Activated T-helper 2 cell treated with anti-CD3 and anti-CD28 coated beads, Interferon-gamma antibody, Interleukin-2, Interleukin-4, amounts not matched to agents 10 μg/mL and 5 μg/mL and 100 μg/mL, durations not matched to agents 14 hours and 24 hours and 36 hours (primary cell): ENCODE measurements at places on chromosomes 2 and 18.

- DNase-seq, result no peak
These were observed 2.9 kb upstream of the KHK start for GRCh38 chr2:27083410-27084296.

DNA sequence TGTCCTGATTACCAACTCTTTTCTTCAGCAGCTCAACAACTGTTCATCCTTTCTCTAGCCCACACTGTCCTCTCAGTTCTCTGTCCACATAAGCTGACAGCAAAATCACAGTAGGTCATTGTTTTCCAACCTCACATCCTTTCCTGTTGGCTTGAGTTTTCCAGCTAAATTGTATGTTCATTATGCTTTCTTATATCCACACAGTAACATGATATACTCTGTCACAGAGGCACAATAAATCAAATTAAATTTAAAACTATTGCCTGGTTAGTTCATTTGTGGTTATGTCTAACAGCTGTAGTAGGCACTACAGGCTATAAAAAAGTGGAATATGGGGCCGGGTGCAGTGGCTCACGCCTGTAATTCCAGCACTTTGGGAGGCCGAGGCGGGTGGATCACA, 179.9 kb downstream of the ETAA1 start:
- no peak for DNase-seq

DNA sequence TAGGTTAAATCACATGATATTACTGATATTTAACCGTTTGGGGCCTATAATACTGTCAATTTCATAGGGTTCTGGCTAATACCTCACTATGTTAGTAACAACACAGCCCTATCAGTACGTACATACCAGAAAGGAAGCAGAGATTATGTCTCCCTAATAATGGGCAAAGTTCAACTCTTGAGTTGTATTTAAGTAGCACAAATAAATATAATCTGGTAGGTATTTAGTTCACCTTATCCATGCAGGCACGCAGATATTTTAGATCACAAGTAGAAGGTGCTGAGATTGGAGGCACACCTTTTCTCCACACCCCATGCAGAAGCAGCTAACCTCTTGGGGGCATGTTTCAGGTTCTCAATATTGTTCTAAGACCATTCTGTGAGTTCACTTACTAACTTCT, 118.9 kb downstream of the IRS1 start:
- no peak for DNase-seq

- no peak for DNase-seq
These were observed 997.9 kb upstream of the CELF4 start for GRCh38 chr18:38563396-38563980.
